Mesothelial cell of epicardium (in vitro differentiated cells): ENCODE measurements at places on chromosomes 12 and 14. TPM values are rescaled to one million over a fixed set of nuclear protein-coding genes. Genes with fewer than 3 reads are reported as not detected.

Gene PPFIA2
- 1.0 to 1.6 TPM (median 1.1 TPM) in 3 replicates for total RNA-seq

Gene RNASE3
- not detected in 3 replicates for total RNA-seq

Gene SMARCC2
- total RNA-seq = 158 to 177 TPM (median 171 TPM) in 3 replicates

Gene NTN4
- total RNA-seq = 4.8 to 6.0 TPM (median 5.9 TPM) in 3 replicates

Gene TAS2R42
- total RNA-seq = not detected in 3 replicates

Gene GPR65
- total RNA-seq = not detected in 3 replicates

Gene GALNT6
- total RNA-seq = 12.8 to 14.3 TPM (median 13.8 TPM) in 3 replicates

Gene MAP1LC3B2
- 4.5 to 7.1 TPM (median 5.4 TPM) in 3 replicates for total RNA-seq

Gene PROX2
- not detected in 3 replicates for total RNA-seq

Gene P2RX2
- total RNA-seq = 7.3 to 8.7 TPM (median 8.6 TPM) in 3 replicates

Gene MAGOHB
- 35.4 to 38.7 TPM (median 36.8 TPM) in 3 replicates for total RNA-seq

Gene OTX2
- total RNA-seq = 0.27 TPM in 1 of 3 replicates, not detected in the others

Gene ACOT6
- not detected in 3 replicates for total RNA-seq

Gene GPR137C
- 3.5 to 4.1 TPM (median 3.8 TPM) in 3 replicates for total RNA-seq

Gene DLK1
- 958 to 1,165 TPM (median 1,080 TPM) in 3 replicates for total RNA-seq

Gene MYF5
- total RNA-seq = not detected in 3 replicates

Gene LRRC43
- total RNA-seq = 3.9 to 6.6 TPM (median 4.9 TPM) in 3 replicates

Gene GLIPR1L2
- 0.89 to 1.6 TPM (median 1.4 TPM) in 3 replicates for total RNA-seq

Gene SYNJ2BP
- 29.9 to 31.0 TPM (median 30.4 TPM) in 3 replicates for total RNA-seq

Gene FKBP4
- total RNA-seq = 84.7 to 98.4 TPM (median 93.3 TPM) in 3 replicates

Gene COPS7A
- total RNA-seq = 34.1 to 37.6 TPM (median 34.8 TPM) in 3 replicates

Gene KCNJ8
- 2.9 to 3.9 TPM (median 3.6 TPM) in 3 replicates for total RNA-seq

Gene INSM2
- total RNA-seq = not detected in 3 replicates

Gene GAS2L3
- total RNA-seq = 13.7 to 17.5 TPM (median 16.5 TPM) in 3 replicates

Gene KRT2
- not detected in 3 replicates for total RNA-seq

Gene PTHLH
- 5.6 to 6.9 TPM (median 6.5 TPM) in 3 replicates for total RNA-seq

Gene ERO1A
- total RNA-seq = 38.4 to 42.7 TPM (median 39.3 TPM) in 3 replicates

Gene SERPINA9
- total RNA-seq = not detected in 3 replicates

Gene CISTR
- total RNA-seq = not detected in 3 replicates

Gene NAB2
- total RNA-seq = 52.7 to 53.7 TPM (median 52.9 TPM) in 3 replicates

Gene FOXG1
- total RNA-seq = not detected in 3 replicates

Gene FSCB
- total RNA-seq = not detected in 3 replicates

Gene KRT73
- not detected in 3 replicates for total RNA-seq

Gene GPR132
- total RNA-seq = 1.0 to 1.6 TPM (median 1.1 TPM) in 3 replicates
